BE2C (cell line): ENCODE measurements at places on chromosomes 7 and 10.

- DNase-seq = peak; percentile 81
Measured at GRCh38 chr7:47945261-47946015, 2.8 kb downstream of the PKD1L1 start.

- DNase-seq = peak; percentile 49
Measured at GRCh38 chr7:155584763-155585531, 38.6 kb upstream of the CNPY1 start.

GRCh38 chr7:75869776-75870379 lies 9.0 kb upstream of the RHBDD2 start:
- no peak for DNase-seq

DNA sequence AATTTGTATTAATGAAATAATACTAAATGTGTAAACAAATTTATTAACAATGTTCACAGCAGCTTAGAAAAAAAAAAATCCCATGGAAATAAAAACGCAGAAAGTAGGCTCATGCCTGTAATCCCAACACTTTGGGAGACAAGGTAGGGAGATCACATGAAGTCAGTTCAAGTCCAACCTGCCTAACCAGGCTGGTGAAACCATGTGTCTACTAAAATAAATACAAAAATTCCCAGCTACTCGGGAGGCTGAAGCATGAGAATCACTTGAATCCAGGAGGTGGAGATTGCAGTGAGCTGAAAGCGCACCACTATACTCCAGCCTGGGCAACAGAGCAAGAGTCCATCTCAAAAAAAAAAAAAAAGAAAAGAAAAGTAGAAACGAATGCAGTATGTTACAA lies 36.2 kb downstream of the LARP4B start:
- DNase-seq = no peak

DNA sequence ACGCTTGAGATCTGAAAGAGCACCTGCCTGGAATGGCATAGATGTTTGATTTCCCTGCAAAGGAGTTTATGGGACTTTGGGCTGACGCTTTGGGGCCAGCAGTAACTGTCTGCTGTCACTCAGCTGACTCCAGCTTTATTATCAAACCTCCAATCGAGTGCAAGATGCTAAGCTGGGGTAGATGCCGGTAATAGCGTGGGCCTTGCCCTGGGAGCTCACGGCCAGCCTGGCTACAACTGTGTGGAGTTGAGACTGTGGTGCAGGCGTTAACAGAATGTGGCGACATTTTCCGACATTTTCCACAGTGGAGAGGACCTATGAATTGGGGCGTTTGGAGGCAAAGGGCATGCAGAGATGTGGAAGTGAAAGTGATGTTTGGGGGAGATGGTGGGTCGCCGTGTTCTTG lies 1.3 kb downstream of the CHST12 start:
- no peak for DNase-seq

GRCh38 chr10:124538706-124539105 lies 77.1 kb downstream of the LHPP start:
- DNase-seq = no peak

GRCh38 chr7:106964466-106964865 lies 80.0 kb upstream of the PRKAR2B start:
- DNase-seq = no peak

- DNase-seq = peak; percentile 98
Measured at GRCh38 chr7:81684514-81685269, 85.2 kb downstream of the HGF start.

GRCh38 chr10:31017534-31018355 lies 13.9 kb downstream of the ZNF438 start:
- no peak for DNase-seq

DNA sequence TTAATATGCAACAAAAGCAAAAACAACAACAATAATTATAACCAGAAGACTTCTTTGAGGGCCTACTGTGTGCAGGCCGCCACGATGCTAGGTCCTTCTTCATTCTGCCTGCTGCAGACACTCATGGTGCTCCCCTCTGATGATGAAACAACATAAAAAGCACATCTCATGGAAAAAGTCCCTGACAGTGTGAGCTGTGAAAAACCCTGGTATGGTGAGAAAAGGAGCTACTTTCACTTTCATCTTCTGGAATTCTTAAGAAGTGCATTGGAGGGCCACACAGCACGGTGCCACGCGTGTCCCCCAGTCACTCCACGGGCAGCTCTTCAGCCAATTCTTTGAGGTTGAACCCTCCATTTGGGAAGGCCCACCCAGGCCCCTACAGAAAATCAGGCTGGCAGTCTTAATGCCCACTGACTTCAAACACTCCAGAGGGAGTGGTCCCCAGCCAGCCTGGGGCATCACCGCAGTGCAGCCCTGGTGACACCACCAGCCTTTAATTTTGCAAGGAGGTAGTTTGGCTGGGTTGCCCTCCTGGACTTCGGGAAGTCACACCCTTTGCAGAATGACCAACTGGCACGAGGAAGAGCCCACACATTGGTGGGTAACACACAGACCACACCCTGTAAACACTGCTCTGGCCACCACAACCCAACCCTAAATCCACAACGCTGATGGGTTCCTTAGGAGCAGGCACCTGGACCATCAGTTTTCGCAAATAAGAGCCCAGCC lies 7.7 kb downstream of the KCNMA1 start:
- no peak for DNase-seq

GRCh38 chr10:132460691-132461090 lies 63.7 kb downstream of the PWWP2B start:
- peak; percentile 3 for DNase-seq

DNA sequence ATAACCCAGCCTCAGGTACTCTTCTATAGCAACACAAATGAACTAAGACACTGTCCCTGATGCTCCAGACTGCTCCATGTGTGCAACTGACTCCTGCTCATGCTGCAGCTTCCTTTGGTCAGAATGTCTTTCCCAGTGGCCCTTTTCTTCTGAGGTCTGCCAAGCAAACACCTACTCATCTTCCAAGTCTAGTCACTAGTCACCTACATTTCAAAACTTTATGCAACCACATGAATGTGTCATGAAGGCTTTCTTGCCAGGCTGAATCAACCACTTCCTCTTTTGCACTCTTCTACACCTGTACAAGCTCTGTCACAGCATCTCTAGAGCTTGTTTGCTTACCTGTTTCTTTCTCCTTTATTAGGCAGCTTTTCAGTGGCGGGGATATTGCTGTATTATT lies 75.8 kb downstream of the LSMEM1 start:
- DNase-seq = no peak

DNA sequence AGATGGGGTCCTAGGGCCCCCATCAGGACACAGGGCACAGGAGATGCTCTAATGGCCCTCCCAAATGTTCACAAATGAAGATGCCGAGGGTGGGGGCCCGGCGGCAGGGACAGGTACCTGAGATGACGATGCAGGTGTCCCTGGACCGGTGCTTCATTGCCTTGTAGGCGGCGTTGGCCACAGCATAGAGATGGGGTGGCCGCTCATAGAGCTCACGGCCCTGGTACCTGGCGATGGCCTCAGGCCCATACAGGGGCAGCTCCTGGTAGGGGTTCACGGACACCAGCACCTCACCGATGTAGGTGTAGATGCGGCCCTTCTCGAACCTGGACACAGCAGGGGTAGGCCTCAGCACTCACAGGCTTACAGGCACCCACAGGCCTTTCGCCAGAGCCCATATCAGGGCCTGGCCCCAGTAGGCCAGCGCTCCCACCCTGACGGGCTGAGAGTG lies 2.0 kb downstream of the MYO1G start:
- DNase-seq = no peak

GRCh38 chr10:105840288-105840770 lies 1199.2 kb downstream of the SORCS3 start:
- DNase-seq = no peak

- DNase-seq = no peak
Measured at GRCh38 chr10:100890141-100890672, 22.6 kb upstream of the SLF2 start.

- DNase-seq = no peak
Measured at GRCh38 chr10:31704195-31704594, 224.4 kb downstream of the ARHGAP12 start.

DNA sequence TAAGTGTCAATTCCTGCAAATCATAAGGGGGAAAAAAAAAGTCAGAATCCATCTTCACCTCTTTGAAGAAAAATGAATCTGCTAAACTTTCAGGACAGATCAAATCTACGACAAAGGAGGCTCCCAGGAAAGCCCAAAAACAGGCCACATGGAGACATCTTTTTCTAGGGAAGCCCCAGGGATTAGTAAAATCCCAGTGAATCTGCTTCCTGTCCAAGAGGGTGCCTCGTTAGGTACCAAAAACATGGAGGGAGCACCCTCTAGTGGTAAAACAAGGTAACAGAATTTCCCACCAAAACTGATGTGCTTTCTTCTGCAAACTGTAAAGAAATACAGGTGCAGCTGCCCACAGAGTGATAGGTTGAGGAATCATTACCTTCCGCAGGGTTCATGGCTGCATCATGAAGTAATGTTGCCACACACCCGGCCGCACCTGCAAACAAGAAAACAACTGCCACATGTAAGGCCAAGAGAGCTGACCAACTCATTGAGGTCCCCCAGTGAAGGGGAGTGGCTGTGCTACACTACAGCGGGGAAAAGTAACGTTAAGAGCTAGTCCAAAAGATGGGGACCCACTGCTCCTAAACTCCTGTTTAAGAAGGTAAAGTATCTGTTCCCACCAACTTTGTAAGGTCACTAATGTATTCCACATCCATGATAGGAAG lies 7.9 kb downstream of the SLC25A28 start:
- peak; percentile 27 for DNase-seq

DNA sequence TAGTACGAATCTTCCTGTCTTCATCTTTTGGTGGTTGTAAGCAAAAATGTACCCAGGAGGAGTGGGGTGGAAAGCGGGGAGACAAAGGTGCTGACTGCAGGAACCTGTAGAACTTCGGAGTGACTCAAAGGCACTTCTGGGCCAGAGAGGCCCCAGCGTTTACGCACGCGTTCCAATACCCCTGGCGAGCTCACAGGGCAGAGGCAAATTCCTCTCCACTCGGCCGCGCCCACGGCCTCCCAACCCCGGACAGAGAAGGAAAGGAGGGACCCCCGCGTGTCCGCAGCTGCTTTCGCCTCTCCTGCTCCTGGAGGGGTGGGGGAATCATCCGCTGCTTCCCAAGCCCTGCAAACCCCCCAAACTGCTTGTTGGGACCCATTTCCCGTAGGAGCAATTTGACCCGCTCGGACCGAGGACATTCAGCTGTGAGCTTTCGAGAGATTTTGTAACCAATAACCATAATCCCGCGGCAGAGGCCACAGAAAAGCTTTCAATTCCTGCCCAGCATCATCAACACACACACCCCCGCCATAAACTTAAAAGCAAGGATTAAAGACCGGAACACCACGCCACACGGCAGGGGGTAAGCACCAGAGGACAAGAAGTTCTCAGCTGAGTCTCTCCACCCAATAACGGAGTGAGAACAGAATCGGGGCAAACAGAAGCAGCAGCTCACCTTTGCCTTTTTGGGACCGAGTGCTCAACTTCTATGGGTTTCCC lies 2.3 kb downstream of the IGF2BP3 start:
- peak; percentile 36 for DNase-seq

- peak; percentile 71 for DNase-seq
Measured at GRCh38 chr7:73738220-73738611, 386 bp downstream of the ABHD11 start.

- no peak for DNase-seq
Measured at GRCh38 chr7:101207459-101207858, 6.6 kb upstream of the MOGAT3 start.

GRCh38 chr7:2649139-2649838 lies 17.5 kb downstream of the TTYH3 start:
- no peak for DNase-seq

DNA sequence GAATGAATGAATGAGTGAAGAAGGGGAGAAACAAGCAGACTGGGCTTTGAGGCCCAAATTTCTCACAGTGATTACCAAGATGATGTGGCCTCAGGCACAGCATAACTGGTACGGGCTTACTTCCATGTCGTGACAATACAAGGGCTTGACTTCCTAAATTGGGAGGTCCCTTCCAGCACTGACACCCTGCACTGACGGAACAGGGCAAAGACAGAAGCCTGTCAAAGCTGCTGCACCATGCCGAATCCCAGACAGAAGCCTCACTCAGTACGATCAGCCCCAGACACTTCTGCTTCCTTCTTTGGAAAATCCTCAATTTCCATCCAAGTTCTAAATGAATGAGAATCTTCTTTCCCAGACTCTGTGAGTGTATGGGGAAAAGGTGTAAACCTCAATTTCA lies 51.9 kb downstream of the GNA12 start:
- DNase-seq = no peak

- peak; percentile 63 for DNase-seq
Measured at GRCh38 chr7:22361795-22362194, 4.8 kb upstream of the RAPGEF5 start.

DNA sequence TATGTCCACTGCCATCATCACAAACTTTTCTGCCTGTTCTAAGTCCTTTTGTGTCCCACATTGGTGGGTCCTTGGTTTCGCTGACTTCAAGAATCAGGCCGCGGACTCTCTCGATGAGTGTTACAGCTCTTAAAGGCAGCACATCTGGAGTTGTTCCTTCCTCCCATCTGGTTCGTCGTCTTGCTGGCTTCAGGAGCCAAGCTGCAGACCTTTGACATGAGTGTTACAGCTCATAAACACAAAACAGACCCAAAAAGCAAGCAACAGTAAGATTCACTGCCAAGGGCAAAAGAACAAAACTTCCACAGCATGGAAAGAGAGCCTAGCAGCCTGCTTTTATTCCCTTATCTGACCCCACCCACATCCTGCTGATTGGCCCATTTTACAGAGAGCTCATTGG lies 30.2 kb downstream of the ASNS start:
- no peak for DNase-seq
